Effector memory CD8-positive, alpha-beta T cell (primary cell): ENCODE measurements at places on chromosomes 5 and 9.

- H3K36me3 ChIP-seq = no peaks in the 10 kb centered on the region
- H3K4me1 ChIP-seq = no peaks in the 10 kb centered on the region
- no peak overlapping the region for H3K27ac ChIP-seq
- no peak for DNase-seq
Measured at GRCh38 chr5:124828731-124829234, 82.3 kb upstream of the ZNF608 start.

- DNase-seq = no peak
- H3K4me3 ChIP-seq = no peak overlapping the region
- no peak overlapping the region for H3K27ac ChIP-seq
- H3K36me3 ChIP-seq = no peaks in the 10 kb centered on the region
- no peaks in the 10 kb centered on the region for H3K4me1 ChIP-seq
- H3K27me3 ChIP-seq = no peaks in the 10 kb centered on the region
Measured at GRCh38 chr9:116275418-116276195, 122.0 kb downstream of the PAPPA start.

DNA sequence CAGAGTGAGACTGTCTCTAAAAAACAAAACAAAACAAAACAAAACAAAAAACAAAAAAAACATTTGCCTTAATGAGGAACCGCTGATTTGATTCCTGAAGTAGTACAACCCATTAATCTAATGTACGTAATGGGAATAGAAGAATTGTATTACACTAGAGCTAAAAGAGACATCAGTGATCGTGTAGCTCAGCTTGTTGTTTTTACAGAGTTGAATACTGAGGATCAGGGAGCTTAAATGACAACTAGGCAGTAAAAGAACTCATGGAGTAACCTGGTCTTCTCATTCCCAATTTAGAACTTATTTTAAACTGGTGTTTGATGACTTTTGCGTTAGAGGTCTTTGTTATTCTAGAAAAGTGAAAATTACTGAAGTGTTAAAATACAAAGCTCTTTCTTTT is 65.1 kb upstream of the SLC28A3 start:
- H3K27me3 ChIP-seq = no peaks in the 10 kb centered on the region
- H3K4me1 ChIP-seq = no peaks in the 10 kb centered on the region
- H3K27ac ChIP-seq = no peak overlapping the region
- H3K4me3 ChIP-seq = no peak overlapping the region
- DNase-seq = no peak
- H3K36me3 ChIP-seq = peaks cover 3% of the 10 kb centered on the region

DNA sequence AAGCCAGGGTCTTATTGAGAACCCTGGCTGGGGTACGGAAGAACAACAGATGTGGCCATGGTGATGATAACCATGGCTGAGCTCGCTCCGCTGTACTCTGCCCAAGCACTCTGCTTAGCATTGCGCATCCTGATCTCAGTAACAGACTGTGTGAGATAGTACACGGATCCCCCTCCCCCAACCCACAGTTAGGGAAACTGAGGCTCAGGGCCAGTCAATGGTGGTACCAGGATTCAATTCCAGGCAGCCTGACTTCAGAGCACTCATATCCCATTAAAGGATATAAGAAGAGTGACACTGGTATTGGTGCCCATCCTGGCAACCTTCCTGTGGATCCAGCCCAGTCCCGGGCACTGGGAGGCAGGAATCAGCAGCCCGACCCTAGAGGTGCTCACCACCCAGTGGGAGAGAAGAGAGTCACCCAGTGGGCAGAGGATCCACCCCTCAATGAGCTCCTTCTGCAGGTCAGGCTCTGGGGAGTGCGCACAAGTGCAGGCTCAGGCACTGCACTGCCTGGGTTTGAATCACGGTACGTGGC is 26.5 kb upstream of the KIF12 start:
- no peaks in the 10 kb centered on the region for H3K36me3 ChIP-seq
- DNase-seq = no peak

DNA sequence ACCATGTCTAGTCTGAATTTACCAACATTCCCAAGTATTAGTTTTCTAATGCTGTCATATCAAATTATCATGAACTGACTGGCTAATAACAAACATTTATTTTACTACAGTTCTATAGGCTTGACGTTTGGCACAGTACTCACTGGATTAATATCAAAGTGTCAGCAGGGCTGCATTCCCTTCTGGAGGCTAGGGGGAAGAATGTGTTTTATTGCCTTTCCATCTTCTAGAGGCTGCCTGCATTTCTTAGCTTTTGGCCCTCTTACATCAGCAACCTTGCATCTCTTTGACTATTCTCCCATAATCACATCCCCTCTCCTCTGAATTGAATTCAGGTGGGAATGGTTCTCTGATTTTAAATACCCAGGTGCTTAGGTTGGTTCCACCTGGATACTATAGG is 84.7 kb downstream of the EDIL3 start:
- no peak overlapping the region for H3K27ac ChIP-seq
- no peaks in the 10 kb centered on the region for H3K4me1 ChIP-seq
- DNase-seq = no peak
- no peaks in the 10 kb centered on the region for H3K36me3 ChIP-seq

DNA sequence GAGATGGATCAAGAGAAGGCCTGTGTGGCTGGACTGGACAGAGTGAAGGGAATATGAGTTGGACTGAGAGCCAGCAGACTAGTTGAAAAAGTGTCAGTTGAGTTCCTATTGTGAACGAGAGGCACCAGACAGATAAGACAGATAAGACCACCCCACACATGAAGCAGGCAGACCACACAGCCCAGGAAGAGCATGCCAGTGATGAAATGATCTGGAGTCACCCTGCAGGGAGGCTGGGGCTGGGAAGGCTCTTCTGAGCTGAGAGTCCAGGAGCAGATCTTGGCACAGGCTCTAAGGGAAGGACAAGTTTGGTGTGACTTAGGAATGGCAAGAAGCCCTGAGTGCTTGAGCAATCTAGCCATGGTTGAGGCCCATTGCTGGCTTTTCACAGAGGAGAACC is 10.6 kb upstream of the SLC25A48 start:
- no peaks in the 10 kb centered on the region for H3K4me1 ChIP-seq
- no peak overlapping the region for H3K4me3 ChIP-seq
- H3K27me3 ChIP-seq = peaks cover 8% of the 10 kb centered on the region
- H3K36me3 ChIP-seq = peaks cover 5% of the 10 kb centered on the region

DNA sequence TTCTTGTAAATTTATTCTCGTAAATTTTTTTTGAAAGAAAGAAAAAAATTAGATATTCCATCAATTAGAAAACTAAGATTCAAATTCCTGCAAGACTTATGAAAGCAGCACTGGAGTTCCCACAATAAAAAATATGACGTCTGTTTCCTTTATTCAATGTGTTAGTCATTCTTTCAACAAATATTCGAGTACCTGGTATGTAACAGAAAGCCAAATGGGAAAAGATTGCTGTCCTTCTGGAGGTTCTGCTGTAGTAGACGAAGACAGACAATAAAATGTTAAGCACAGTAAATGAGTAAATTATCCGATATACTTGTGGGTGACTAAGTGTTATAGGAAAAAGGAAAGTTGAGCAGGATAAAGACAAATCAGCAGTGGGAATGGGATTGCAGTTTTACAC is 92.2 kb downstream of the ADAMTSL1 start:
- H3K4me1 ChIP-seq = no peaks in the 10 kb centered on the region
- H3K36me3 ChIP-seq = no peaks in the 10 kb centered on the region
- no peak overlapping the region for H3K27ac ChIP-seq
- no peak for DNase-seq

GRCh38 chr5:58753446-58753845 is 170.6 kb downstream of the RAB3C start:
- H3K4me1 ChIP-seq = no peaks in the 10 kb centered on the region
- no peaks in the 10 kb centered on the region for H3K36me3 ChIP-seq
- no peak for DNase-seq

DNA sequence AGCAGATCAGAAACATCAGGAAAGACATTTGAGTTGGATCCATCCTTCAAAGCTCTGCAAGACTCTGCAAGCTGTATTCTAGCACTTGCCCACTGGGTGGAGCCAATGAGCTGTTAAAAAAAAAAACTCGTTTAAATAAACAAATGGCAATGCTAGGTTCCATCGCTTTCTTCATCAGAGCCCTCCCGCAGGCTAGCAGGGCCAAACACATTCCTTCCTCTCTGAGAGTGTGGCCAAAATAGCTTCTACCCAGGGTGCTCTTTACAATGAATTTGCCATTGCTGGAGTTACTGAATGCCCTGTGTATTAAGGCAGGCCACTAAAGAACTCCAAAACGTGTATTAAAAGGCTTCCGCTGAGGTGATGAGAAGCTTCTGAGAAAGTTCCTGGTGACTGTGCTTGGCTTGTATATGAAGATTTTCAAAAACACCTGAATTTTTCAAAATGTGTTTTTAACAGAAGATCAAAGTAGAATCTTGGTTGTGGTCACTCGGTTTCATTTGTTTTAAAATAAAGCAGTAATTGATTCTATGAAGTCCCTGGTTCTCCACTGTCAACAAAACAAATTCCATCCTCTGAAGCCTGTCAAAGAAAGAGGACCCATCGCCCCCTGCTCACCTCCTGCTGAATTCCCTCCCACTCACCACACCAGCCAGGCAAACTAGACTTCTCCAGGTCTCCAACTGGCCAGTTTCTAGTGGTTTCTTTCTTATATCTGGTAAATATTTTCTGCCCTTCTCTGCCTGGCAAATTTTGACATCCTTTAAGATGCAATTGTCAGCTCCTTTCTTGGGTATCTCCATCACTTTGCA is 36.5 kb upstream of the EQTN start:
- H3K27ac ChIP-seq = no peak overlapping the region
- H3K36me3 ChIP-seq = no peaks in the 10 kb centered on the region
- peaks cover 27% of the 10 kb centered on the region for H3K27me3 ChIP-seq
- DNase-seq = peak; percentile 47
- H3K4me3 ChIP-seq = no peak overlapping the region
- H3K4me1 ChIP-seq = peaks cover 6% of the 10 kb centered on the region

GRCh38 chr5:60332244-60333004 is 367.5 kb downstream of the DEPDC1B start:
- no peak overlapping the region for H3K4me3 ChIP-seq
- no peaks in the 10 kb centered on the region for H3K36me3 ChIP-seq
- no peak overlapping the region for H3K27ac ChIP-seq
- H3K4me1 ChIP-seq = no peaks in the 10 kb centered on the region

GRCh38 chr9:134644725-134645606 is 3.4 kb downstream of the COL5A1 start:
- peaks cover 27% of the 10 kb centered on the region for H3K4me1 ChIP-seq
- no peak overlapping the region for H3K4me3 ChIP-seq
- H3K27ac ChIP-seq = no peak overlapping the region
- no peak for DNase-seq
- H3K27me3 ChIP-seq = peaks cover 12% of the 10 kb centered on the region

DNA sequence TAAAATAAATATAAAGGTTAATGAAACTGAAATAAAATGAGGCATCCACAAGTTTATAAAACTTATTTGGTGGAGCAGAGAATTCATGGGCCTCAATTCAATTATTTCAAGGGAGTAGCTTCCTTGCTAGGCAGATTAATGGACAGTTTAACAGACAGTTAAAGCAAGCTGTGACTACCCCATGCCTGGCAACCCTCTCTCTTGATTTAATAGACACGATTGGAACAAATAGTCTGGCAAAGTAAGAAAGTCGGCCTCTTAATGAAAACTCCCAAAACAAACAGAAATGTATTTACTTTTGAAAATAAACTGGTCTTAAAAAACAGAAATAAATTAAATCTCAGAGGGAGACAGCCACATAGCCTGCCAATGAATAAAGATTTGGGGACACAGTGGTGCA is 40.1 kb upstream of the ERCC6L2 start:
- H3K27me3 ChIP-seq = no peaks in the 10 kb centered on the region
- peaks cover 2% of the 10 kb centered on the region for H3K36me3 ChIP-seq
- no peak for DNase-seq
- H3K4me3 ChIP-seq = no peak overlapping the region

GRCh38 chr5:57626703-57627102 is 144.1 kb upstream of the ACTBL2 start:
- no peak for DNase-seq
- no peaks in the 10 kb centered on the region for H3K27me3 ChIP-seq
- H3K4me1 ChIP-seq = no peaks in the 10 kb centered on the region
- no peak overlapping the region for H3K27ac ChIP-seq
- H3K36me3 ChIP-seq = no peaks in the 10 kb centered on the region
- no peak overlapping the region for H3K4me3 ChIP-seq

DNA sequence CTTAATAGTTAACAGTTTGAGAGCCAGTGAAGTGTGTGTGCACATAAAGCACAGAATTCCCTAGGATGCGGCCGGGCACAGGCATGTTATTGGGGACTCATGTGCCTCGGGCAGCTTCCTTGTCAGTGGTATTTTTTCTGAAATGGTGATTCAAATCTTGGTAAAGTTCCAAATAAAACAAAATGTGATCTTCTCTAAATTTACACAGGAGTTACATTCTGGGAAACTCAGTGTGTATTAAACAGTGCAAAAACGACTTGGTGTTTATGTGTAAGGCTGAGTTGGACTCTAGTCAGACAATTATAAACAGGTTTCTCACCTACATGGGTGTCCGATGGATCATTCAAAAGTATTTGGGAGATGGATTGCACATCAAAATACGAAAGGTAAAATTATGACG is 48.9 kb downstream of the BOD1 start:
- no peaks in the 10 kb centered on the region for H3K4me1 ChIP-seq
- H3K4me3 ChIP-seq = no peak overlapping the region
- H3K36me3 ChIP-seq = peaks cover 4% of the 10 kb centered on the region
- DNase-seq = no peak

DNA sequence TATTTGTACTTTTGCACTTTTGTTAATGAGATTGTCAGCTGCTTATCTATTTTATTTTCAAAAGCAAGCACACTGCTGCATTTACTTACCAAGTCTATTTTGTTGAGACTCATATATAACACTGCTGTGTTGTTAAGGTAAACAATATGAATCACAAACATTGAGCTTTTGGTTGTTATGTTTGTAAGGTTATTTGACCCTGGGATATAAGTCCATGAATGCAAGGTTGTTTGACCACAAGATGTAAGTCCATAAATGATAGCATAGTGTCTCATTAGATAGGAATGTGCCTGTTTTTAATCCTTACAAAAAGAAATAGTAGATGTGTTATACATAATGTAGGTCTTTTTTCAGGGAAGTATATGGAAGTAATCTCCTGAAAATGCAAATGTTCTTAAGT is 845.9 kb downstream of the CDH9 start:
- no peak overlapping the region for H3K27ac ChIP-seq
- no peaks in the 10 kb centered on the region for H3K36me3 ChIP-seq
- DNase-seq = no peak
- no peaks in the 10 kb centered on the region for H3K27me3 ChIP-seq

DNA sequence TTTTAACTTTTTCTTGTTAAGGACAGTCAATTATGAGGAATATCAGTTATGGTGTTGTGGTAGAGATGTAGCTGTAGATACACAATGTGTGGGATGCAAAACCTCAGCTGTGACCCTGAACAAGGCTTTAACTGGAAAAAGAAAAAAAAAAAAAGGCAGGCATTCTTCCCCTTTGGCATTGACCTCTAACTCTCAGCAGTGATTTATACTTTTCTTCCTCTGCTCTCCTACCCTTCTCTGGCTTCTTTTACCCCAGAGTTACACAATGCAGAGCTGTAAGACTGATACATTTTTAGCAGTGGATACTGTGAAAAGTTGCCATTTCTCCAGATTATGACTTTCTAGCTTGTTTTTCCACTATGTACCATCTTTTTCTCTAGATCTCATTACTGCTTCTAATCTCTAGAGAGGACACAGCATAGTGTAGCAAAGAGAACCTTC is 2.0 kb downstream of the CTNNAL1 start:
- DNase-seq = no peak
- H3K27me3 ChIP-seq = no peaks in the 10 kb centered on the region
- H3K27ac ChIP-seq = no peak overlapping the region
- peaks cover 9% of the 10 kb centered on the region for H3K36me3 ChIP-seq
- peaks cover 19% of the 10 kb centered on the region for H3K4me1 ChIP-seq

GRCh38 chr5:141245250-141245717 is at the start of gene PCDHB15:
TSS of gene PCDHB15 (plus strand) at chr5:141245395. CDS start at chr5:141245579, 184 bp downstream.
- H3K27me3 ChIP-seq = peaks cover 40% of the 10 kb centered on the region
- no peaks in the 10 kb centered on the region for H3K36me3 ChIP-seq
- peak; percentile 8 for DNase-seq
- H3K4me1 ChIP-seq = peaks cover 3% of the 10 kb centered on the region
- peak within 1 kb of the TSS; percentile 46 for H3K4me3 ChIP-seq
